Urothelium cell line (cell line): ENCODE measurements at places on chromosomes 2 and 18.
A peak's percentile ranks its signal among the peaks of the same experiment; 100 is the strongest.

GRCh38 chr2:140654565-140654964 lies 1476.3 kb downstream of the LRP1B start:
- DNase-seq = no peak

GRCh38 chr2:54947646-54948045 lies 102.6 kb downstream of the RTN4 start:
- no peak for DNase-seq

DNA sequence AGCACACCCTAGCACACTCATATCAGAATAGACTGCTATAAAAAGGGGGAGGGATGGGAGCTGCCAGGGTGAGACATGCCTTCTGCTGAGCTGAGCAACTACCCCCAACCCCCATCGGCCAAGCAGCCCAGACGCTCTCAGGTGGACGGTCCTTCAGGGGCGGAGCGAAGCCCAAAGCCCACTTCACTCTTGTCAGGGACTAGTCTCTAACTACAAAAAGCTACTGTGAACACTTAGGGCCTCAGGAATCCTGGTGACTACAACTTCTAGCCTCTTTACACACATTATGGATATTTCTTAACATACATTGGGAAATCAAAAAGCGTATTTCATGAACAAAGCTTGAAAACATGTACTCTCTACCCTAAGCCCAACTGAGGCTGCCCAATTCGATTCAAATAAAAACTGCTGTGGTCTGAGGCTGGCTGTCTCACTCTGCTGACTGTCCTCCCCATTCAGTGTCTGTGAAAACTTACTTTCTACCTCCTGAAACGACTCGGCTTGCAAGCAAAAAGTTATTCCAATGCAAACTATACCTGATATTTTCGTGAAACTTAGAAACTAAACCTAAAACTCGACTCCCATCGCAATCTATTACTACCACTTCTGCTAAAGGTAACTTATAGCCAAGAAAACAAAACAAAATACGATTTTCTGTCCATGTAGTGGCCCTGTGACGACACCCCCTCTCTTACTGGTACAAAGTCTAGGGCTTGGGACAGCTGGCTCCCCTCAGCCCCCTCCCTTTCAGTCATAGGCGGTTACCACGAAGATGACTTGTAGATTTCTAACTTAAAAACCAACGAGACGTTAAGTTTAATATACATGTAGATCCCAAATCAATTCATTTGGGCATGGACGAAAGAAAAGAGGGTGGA lies 1.2 kb downstream of the SERTAD2 start:
- DNase-seq = peak; percentile 75

DNA sequence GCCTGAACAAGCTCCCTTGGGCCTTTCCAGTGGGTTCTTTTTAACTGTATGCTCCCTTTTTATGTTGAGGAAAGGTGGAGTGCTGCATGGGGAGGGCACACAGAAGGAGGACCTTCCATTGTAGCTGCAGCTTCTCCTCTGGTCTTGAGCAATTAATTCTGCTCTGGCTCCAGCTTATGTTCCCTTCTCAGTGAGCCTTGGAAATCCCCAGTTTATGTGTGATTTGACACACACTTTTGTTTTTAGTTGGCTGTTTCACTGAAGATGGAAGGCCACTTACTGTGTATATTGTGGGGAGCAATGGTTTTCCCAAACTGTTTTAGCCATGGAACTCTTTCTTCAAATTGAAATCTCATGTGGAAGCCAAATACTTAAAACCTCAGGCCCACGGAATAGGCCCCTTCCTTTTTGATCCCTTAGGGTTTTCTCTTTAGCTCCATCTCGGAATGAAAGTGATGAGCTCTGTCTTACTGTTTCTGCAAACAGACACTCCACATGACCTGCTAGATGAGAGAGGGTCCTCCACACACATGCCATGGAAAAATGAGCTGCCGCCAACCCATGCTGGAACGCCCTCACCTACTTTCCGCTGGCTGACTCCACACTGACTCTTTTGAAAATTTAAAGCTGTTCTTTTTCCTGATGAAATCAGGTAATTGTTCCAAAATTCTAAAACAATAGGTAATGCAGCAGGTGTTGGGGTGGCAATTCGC lies 280.9 kb upstream of the SIX2 start:
- no peak for DNase-seq

GRCh38 chr2:241125626-241126025 lies 23.5 kb upstream of the MTERF4 start:
- DNase-seq = no peak

GRCh38 chr2:113799375-113799774 lies 42.9 kb upstream of the SLC35F5 start:
- no peak for DNase-seq

DNA sequence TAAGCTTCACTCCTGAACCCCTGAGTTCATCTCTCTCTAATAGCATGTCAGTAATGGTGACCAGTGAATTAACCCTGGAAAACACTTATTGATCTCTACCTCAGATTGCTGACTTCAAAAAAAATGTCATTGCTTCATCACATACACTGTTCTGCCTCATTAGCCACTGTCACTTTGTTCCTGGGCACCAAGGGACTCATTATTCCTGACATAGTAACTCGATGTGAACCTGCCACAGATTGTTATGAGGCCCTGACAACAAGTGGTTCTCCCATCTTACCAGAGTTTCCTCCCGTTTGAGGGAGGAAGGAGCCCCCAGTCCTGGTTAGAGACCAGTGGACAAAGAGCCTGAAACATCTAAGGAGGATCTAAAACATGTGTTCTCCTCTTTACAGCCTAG lies 403.3 kb upstream of the SMIM21 start:
- no peak for DNase-seq

DNA sequence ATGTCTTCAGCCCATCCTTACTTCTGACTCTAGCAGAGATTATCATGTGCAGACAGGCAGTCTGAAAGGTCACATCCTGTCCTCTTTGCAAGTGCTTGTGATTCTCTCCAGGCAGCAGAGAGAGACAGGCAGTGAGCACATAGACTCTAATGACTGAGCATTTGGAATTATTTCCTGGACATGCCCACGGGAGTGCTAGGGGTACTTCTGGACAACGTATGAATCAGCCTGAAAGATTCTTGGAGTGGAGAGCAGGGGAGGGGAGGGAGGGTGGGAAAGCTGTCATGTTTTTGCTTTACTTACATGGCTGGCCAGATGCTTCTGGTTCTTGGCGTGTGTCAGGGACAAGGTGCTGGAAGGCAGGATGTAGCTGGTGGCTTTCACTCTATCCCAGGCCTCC lies 150.6 kb downstream of the RIF1 start:
- DNase-seq = peak; percentile 40

- DNase-seq = no peak
Measured at GRCh38 chr2:143157001-143157400, 27.8 kb downstream of the ARHGAP15 start.

GRCh38 chr2:221943076-221943810 lies 355.6 kb downstream of the PAX3 start:
- DNase-seq = no peak

DNA sequence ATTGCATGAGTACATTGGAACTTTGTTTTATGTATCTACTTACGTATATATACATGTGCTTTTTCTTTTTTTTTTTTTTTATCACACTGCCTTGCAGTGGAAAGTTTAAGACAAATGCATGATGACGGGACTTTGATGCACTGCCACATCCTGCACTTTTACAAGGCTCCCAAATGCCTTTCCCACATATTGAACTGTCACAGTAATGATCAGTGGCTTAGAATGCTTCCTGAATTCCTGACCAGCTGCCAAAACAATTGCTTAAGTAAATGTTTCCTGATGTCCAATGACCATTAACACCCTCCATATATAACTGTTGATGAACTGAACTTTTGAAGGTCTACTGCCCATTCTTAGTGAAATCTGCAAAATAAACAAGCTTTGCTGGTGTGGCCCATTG lies 60.2 kb downstream of the LYPD6B start:
- peak; percentile 40 for DNase-seq

DNA sequence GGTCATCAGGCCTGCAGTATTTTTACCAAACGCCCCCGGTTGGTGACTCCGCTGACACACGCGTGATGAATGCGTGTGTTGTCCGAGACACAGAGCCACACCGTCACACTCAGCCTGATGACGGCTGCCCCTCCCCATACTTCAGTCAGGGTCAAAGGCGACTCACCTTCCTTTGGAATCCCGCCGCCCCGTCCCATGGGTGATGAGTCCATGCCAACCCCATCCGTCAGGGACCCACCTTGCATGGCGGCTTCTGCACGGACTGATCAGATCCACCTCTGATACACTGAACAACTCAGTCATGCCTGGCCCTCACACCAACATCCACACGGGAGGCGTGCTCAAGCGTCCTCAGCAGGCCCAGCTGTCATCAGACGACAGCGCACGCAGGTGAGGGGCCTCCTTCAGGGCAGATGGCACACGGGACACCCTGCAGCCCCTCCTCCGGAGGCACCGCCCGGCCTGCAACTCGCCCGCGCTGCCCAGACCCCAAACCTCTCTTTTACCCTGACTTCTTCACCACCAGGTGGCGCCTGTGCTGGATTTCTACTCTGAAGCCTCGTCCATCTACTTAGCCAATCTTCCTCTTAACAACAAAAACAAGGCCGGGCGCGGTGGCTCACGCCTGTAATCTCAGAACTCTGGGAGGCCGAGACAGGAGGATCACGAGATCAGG lies 89.2 kb downstream of the ZNF516 start:
- peak; percentile 38 for DNase-seq

GRCh38 chr2:233023761-233024410 lies 8.6 kb upstream of the NEU2 start:
- DNase-seq = no peak

- DNase-seq = peak; percentile 94
Measured at GRCh38 chr18:8890957-8891464, 185.7 kb downstream of the MTCL1 start.

GRCh38 chr2:24206242-24206641 lies 31.4 kb downstream of the FAM228A start:
- no peak for DNase-seq

- no peak for DNase-seq
Measured at GRCh38 chr2:54013996-54014395, 43.2 kb upstream of the PSME4 start.

DNA sequence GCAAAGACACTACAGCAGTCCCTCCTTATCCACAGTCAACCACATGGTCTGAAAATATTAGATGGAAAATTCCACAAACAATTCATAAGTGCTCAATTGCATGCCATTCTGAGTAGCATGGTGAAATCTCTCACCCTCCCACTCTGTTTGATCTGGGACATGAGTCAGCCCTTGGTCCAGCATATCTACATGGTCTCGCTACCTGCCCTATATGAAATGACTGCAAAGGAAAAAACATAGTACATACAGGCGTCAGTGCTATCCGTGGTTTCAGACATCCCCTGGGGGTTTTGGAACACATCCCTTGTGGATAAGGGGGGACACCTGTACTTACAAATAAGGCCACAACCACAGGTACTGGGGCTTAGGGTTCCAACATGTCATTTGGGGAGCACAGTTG lies 73.7 kb downstream of the CABLES1 start:
- no peak for DNase-seq

DNA sequence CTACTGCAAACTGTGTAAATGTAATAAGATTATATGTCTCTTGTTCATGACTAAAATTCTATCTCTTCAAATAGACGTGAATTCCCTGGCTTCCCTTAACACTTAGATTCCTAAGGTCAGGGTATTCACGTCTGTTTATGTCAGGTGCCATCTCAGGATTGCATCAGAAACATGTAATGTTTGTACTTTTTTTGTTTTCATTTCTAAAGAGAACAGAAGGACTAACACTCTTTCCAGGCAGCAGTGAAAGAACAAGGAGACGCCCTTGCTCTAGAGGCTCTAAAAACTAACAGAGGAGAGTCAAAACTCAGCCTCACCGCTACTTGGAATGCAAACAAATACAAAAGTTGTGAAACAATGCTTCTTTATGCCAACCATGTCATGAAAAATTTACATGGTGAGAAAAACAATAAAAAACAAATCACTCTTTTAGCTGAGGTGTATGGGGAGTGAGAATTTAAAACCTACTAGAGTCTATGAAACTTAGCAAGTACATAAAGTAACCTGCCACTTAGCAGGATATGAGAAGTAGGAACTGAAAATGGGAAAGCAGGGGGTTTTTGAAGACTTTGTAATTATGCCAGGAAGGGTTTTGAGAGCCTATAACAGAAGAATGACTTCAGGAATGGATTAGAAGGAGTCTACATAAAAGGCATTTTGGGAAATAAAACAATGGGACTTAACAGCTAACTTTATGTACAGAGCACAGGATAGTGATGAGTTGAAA lies 522.7 kb downstream of the THSD7B start:
- DNase-seq = no peak

DNA sequence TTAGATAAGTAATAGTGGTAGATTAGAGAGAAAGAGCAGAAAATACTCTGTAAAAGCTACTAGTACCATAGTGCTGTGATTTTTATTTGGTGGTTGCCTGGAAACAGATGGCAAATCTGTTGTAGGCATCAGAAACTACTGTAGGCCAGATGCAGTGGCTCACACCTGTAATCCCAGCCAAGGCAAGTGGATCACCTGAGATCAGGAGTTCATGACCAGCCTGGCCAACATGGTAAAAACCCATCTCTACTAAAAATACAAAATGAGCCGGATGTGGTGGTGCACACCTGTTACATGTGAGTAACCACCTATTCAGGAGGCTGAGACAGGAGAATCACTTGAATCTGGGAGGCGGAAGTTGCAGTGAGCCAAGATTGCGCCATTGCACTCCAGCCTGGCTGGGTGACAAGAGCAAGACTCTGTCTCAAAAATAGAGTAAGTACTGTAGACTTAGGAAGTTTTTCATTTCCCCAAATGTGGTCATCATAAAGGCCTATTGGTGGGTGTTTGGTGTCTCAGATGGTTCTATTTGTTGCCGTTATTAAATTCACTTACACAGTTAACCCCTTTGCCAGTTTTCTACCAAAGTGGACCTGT lies 79.6 kb downstream of the SPTBN1 start:
- DNase-seq = no peak

DNA sequence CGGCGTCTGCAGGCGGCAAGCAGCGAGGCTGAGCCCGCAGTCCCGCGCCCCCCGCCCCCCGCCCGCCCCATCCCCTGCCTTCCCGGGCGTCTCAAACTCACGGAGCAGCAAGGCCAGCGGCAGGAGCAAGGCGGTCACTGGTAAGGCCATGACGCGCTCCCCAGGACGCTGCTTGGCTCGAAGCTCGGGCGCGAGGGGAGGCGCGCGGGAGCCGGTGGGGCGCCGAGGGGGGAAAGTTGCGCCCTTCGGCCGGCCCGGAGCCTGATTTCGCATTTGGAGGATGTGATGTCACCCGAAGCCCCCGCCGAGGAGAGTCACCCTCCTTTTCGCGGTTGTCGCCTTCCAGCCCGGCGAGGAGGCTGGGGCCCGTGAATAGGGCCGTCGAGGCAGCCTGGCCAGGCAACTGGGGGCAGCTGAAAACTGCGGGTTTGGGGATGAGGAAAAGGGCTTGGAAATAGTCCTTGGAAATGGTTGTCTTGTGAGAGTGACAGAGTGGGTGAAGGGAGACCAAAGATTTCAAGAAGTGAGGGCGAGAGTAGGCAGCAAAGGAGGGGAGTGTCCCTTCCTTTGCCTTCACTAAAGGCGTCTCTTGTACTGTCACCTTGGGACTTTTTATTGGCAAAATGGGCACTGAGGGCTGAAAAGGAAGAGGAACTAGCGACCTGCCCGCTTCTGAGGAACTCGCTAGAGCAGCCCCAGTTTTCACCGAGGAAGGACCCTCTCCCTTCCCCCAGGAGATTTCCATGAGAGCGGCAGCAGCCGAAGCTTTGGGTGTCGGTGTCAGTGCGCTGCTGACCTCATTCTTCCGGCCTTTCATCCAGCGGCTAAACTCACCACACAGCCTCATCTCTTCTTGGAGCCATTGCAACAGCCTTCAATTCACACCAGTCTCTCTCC lies at the start of gene CD8A:
CD8A (minus strand) TSS at position 238 of the 897 bp plus-strand sequence; CDS start at position 150, 88 bp downstream.
- no peak for DNase-seq

GRCh38 chr2:170492010-170492409 lies 223.1 kb upstream of the SP5 start:
- no peak for DNase-seq
